Pericardium fibroblast (primary cell): ENCODE measurements at places on chromosomes 4 and X. TPM values are rescaled to one million over a fixed set of nuclear protein-coding genes. Genes with fewer than 3 reads are reported as not detected.

C1GALT1C1 gene
- total RNA-seq = 16.3 and 18.2 TPM in 2 replicates

TRPC5OS gene
- not detected in 2 replicates for total RNA-seq

ENPEP gene
- total RNA-seq = 0.43 and 2.7 TPM in 2 replicates

SMPX gene
- 0.85 TPM in 1 of 2 replicates, not detected in the other for total RNA-seq

ZFX gene
- 16.7 and 21.9 TPM in 2 replicates for total RNA-seq

CCDC120 gene
- 1.1 and 1.5 TPM in 2 replicates for total RNA-seq

PARM1 gene
- total RNA-seq = 0.77 and 7.7 TPM in 2 replicates

EGF gene
- not detected in 2 replicates for total RNA-seq

CLDN22 gene
- not detected in 2 replicates for total RNA-seq

NUDT10 gene
- total RNA-seq = 2.0 and 3.0 TPM in 2 replicates

FAT1 gene
- total RNA-seq = 35.8 and 97.3 TPM in 2 replicates

CFAP299 gene
- total RNA-seq = not detected in 2 replicates

SLC25A14 gene
- 3.4 and 4.2 TPM in 2 replicates for total RNA-seq

ARSD gene
- total RNA-seq = 7.6 and 8.3 TPM in 2 replicates

L1CAM gene
- total RNA-seq = 0.34 and 0.47 TPM in 2 replicates

NMU gene
- not detected in 2 replicates for total RNA-seq

IL1RAPL1 gene
- total RNA-seq = 0.58 and 1.5 TPM in 2 replicates

ASB9 gene
- 0.17 and 0.23 TPM in 2 replicates for total RNA-seq

MBNL3 gene
- 3.9 and 44.0 TPM in 2 replicates for total RNA-seq

WDR17 gene
- total RNA-seq = 0.26 and 0.58 TPM in 2 replicates

ARX gene
- total RNA-seq = not detected in 2 replicates

DCAF16 gene
- 16.2 and 17.5 TPM in 2 replicates for total RNA-seq

XAGE1B gene
- total RNA-seq = not detected in 2 replicates

PAGE2B gene
- total RNA-seq = not detected in 2 replicates

STOX2 gene
- 0.23 and 0.26 TPM in 2 replicates for total RNA-seq

SERPINA7 gene
- not detected in 2 replicates for total RNA-seq

SH3RF1 gene
- 8.9 and 10.0 TPM in 2 replicates for total RNA-seq

ASB12 gene
- total RNA-seq = not detected in 2 replicates

CSAG1 gene
- not detected in 2 replicates for total RNA-seq

PRDM5 gene
- 5.8 and 12.1 TPM in 2 replicates for total RNA-seq

AIFM1 gene
- 10.6 and 12.4 TPM in 2 replicates for total RNA-seq

NOX1 gene
- total RNA-seq = 0.47 TPM in 1 of 2 replicates, not detected in the other

KIAA1210 gene
- total RNA-seq = not detected in 2 replicates

ADH7 gene
- not detected in 2 replicates for total RNA-seq

PASD1 gene
- total RNA-seq = not detected in 2 replicates

PPP1R2C gene
- total RNA-seq = not detected in 2 replicates

MAML3 gene
- total RNA-seq = 3.0 and 3.2 TPM in 2 replicates

MAGEA8 gene
- total RNA-seq = not detected in 2 replicates

CACNA1F gene
- not detected in 2 replicates for total RNA-seq

ARHGAP6 gene
- total RNA-seq = 25.9 and 29.2 TPM in 2 replicates

CORIN gene
- under 0.01 and 0.09 TPM in 2 replicates for total RNA-seq

EDA2R gene
- 2.0 and 13.9 TPM in 2 replicates for total RNA-seq

BRS3 gene
- total RNA-seq = not detected in 2 replicates

ZFP92 gene
- 0.09 and 0.58 TPM in 2 replicates for total RNA-seq

RBPJ gene
- 26.6 and 27.4 TPM in 2 replicates for total RNA-seq

KLF3 gene
- total RNA-seq = 27.2 and 28.1 TPM in 2 replicates

OTC gene
- total RNA-seq = not detected in 2 replicates

F8A2 gene
- not detected in 2 replicates for total RNA-seq

SYTL5 gene
- total RNA-seq = 0.35 TPM in 1 of 2 replicates, not detected in the other

NPNT gene
- 0.35 and 1.4 TPM in 2 replicates for total RNA-seq

AMTN gene
- total RNA-seq = not detected in 2 replicates

GPRASP1 gene
- 0.58 and 0.85 TPM in 2 replicates for total RNA-seq

XAGE3 gene
- total RNA-seq = not detected in 2 replicates

RWDD4 gene
- 15.1 and 19.1 TPM in 2 replicates for total RNA-seq

CXorf49 gene
- total RNA-seq = not detected in 2 replicates

SMR3B gene
- total RNA-seq = not detected in 2 replicates

MAGEA4 gene
- not detected in 2 replicates for total RNA-seq

HS6ST2 gene
- total RNA-seq = 0.09 TPM in 1 of 2 replicates, not detected in the other
